ENCODE measurements at places on chromosomes 1 and 21.

DNA sequence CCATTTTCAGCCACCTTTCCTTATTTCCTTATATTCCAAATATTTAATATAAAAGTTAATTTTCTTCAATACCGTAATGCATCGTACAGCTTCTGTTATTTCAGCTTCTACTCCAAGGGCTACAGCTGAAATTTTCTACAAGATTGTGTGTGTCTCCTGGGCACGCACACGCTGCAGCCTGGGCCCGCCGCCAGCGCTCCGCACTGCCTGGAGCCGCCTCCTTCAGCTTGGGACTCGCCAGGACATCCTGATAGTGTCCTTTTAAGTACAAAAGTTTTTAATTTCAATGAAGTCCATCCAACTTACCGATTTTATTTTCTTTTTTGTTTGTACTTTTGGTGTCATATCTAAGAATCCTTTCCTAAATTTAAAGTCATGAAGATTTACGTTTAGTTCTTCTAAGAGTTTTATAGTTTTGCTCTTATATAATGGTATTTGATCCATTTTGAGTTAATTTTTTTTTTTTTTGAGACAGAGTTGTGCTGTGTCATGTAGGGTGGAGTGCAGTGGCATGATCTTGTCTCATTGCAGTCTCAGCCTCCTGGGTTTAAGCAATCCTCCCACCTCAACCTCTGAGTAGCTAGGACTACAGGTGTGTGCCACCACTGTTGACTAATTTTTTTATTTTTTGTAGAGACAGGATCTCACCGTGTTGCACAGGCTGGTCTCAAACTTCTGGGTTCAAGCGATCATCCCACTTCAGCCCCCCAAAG is 82.8 kb downstream of the AXDND1 start:
- DNase-seq = no peak

DNA sequence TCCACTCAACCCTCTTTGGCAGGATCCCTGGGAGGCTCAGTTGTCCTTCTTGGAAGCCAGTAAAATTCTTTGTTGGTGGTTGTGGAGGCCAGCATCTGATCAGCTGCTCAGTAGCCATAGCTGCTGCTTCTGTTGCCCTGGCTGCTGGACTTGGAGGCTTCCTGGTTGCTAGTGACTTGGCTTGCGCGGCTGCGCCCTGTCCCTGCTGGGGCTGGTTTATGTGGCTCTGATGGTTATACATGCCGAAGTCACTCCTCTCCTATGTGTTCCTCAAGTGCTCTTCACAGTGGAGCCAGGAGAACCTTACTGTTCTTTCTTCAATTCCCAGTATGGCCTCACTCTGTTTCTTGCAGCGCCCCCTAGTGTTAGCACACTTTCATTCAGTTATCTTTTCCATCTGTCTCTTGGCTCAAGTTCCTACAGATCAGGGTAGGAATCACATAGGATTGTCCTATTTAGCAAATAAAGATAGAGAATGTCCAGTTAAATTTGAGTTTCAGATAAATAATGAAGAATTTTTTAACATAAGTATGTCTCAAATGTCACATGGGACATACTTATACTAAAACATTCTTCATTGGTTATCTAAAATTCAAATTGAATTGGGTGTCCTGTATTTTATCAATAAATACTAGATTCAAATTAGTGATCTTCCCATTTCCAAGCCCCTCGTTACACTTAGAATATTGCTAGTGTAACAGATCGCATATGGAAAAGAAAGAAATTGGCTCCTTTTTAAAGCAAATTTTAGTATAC is 176.5 kb downstream of the TGFB2 start:
- DNase-seq = no peak

DNA sequence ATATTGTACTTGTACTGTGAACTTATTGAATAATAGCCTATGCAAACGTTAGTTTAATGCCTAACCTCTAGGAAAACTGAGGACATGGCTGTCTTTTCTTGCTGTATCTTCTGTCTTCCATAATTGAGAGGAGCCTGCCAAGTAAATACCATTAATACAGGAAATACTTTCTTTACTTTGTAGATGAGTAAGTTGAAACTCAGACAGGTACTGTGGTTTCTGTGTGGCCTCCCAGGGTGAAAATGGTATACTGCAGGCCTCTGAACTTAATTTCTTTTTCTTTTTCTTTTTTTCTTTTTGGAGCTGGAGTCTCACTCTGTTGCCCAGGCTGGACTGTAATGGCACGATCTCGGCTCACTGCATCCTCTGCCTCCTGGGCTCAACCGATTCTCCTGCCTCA is 208.8 kb upstream of the ADGRL4 start:
- no peak for DNase-seq

- DNase-seq = no peak
Observed at GRCh38 chr1:53511933-53512806, 53.0 kb downstream of the DMRTB1 start.

DNA sequence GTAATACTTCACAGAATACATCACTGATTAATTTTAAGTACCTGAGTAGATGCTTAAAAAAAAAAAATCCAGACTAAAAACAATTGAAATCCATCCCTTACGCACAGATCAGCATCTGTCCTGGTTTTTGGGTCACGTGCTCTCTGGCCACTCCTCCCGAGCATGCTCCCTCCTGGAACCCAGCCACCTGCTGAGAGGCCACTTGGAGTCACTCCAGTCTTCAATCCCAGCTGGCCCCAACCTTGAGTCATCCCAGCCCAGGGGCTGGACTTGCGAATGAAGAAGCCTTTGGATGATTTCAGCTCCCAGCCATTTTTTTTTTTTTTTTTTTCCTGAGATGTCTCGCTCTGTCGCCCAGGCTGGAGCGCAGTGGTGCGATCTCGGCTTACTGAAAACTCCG is 8.9 kb downstream of the MAP1LC3C start:
- no peak for DNase-seq

GRCh38 chr1:224357626-224358124 is 996 bp downstream of the CNIH4 start:
- DNase-seq = no peak

DNA sequence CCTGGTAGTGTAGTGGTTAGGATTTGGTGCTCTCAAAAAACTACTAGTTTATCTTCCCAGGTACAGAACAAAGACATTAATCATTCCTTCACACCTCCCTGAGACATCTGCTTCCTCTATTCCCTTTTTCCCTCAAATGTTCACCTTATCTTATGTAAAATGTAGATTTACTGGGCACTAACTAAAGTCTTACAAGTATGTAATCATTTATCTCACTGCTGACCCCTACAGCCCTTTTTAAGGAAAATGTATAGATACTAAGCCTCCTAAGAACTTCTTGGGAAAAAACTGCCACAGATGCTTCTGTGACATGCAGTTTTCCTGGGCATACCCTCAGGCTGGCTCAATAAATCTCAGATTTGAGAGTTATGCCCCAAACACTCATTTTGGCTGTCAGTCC is 50.8 kb upstream of the NEK7 start:
- DNase-seq = no peak

GRCh38 chr21:15442743-15443469 is 286.9 kb upstream of the USP25 start:
- no peak for DNase-seq

DNA sequence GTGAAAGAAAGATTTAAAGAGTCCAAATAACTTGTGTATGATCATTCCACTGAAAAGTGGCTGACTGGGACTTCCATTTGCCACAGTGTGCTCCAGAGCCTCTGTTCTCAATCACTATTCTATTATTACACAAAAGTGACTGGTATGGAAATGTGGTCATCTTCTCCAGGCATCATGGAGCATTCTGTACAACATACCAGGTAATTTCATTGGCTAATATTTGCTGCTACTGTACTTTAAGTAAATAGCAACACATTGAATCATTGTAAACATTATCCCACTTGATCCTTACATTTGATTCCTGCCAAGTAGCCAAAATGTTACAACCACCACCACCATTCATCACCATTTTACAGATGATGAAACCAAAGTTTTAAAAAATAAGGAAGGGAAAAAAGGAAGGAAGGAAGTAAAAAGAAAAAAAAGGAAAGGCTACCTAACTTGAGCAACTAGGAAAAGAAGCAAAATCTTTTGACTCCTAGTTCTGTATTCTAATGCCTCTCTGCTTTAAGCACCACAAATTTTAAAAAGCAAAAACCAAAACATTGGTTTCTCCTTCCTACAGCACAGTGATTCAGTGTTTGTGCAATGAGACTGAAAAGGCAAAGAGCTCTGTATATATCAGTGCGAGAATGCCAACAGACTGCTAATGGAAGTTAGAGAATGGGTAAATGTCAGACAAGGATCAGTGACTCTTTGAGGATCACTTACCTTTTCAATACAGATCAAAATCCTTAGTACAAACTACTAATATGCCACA is 361.4 kb upstream of the PTBP2 start:
- DNase-seq = no peak

- no peak for DNase-seq
Observed at GRCh38 chr1:232473324-232473723, 156.6 kb downstream of the SIPA1L2 start.

GRCh38 chr1:2777424-2778219 is 23.9 kb downstream of the TTC34 start:
- DNase-seq = no peak

DNA sequence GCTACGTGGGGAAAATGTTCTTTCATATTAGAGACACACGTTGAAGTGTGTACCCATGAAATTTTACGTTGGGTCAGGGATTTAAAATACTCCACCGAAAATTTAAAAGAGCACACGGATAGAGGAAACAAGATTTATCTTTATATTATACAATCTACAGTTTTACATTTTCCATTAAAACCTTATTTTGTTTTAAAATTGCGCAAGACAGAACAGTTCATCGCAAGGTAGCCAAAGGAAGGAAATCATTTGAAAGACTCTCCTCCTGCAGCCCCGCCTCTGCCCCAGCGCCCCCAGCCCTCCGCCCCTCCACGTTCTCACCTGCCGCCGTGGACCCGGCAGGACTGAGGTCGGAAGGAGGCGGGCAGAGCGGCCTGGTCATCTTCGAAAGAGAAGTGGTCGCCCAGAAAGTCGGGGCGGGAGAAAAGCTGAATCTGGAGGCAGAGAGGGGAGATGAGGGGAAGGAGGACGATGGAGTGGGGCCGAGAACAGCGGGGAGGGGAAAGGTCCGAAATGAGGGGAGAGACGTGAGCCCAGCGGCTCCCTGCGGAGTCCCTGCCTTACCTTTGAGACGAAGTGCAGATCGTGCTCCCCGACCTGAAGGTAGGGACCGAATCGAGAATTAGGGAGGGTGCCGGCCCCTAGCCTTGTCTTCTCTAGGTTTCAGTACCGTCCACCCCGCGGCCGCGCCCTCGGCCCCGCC is 18.0 kb downstream of the CRYBG2 start:
- DNase-seq = no peak

- no peak for DNase-seq
Observed at GRCh38 chr1:61426254-61426653, 298.7 kb downstream of the TM2D1 start.

- DNase-seq = no peak
Observed at GRCh38 chr1:9275567-9276034, 17.1 kb upstream of the SPSB1 start.

- DNase-seq = no peak
Observed at GRCh38 chr1:68142036-68142435, 90.3 kb downstream of the WLS start.

DNA sequence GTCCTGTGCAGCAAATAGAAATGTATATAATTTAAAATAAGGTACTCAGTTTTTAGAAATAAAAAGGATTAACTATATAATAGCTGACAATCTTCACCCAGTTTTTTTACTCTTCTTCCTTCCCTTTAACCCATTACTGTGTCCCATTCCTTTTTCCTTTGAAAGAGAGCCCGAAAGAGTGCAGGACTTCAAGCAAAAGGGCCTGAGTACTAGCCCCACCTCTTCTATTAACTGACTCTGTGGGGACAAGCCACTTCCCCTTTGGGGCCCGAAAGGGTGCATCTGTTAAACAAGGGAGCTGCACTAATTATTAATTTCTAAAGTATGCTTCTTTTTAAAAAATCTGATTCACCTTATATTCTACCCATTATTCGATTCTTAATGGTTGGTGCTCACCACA is 3.3 kb downstream of the USP24 start:
- no peak for DNase-seq

- DNase-seq = no peak
Observed at GRCh38 chr1:112533029-112533428, 24.3 kb downstream of the WNT2B start.

GRCh38 chr1:89548122-89548857 is 23.7 kb downstream of the LRRC8B start:
- no peak for DNase-seq

DNA sequence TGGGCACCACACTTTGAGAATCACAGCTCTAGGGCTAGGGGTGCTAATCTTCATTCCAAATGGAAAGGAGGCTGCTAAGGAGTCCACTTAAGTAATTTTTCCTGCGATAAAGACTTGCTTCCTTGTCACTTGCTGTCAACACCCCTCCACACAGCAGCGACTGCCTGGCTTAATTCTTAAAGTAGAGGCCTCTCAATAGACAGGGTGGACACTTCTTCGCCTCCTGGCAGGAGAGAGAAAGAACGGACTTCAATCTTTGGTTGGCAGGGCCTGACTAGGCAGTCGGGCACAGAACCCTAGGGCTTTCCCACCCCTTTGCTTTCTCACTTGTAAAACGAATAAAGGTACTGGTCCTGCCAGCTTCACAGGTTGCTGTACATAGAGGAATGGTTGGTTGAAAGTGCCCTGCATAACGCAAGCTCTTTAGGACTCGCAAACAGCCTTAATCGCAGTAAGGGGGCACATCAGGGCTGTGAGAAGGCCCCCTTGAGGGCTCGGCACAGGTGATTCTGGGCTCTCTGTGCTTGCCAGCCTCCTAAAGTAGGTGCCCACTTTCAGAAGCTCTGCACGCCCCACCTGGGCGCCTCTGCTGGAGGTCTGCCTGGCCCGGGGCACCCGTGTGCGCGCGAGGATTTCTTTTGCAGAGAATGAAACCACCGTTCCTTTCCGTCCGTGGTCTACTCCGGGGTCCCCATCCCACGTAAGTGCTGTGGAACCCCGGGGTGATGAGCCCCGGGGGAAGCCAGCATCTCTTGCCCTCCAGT is 47.6 kb upstream of the CD34 start:
- no peak for DNase-seq

DNA sequence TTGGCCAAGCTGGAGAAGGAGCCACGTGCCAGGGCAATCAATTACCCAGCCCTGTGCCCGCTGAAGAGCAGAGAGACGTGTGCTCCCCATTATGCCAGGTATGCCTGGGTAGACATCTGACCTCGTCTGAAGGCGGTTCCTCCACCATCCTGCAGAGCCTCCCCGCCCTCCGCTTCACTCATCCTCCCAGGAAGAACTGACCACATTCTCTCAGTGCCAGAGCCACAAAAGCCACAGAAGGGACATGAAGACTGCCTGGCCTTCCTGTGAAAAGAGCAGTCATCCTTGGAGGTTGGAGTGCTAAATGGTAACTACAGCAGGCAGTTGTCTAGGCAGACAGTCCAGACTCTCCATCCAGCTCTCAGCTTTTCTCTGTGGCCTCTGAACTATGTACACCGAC is 12.0 kb downstream of the SYT2 start:
- DNase-seq = no peak

- no peak for DNase-seq
Observed at GRCh38 chr1:83673312-83673711, 325.6 kb downstream of the TTLL7 start.

- DNase-seq = no peak
Observed at GRCh38 chr1:24643363-24644099, 429 bp downstream of the SRRM1 start.

All from NCI-H1048 (cell line).